ENCODE measurements at places on chromosomes 16 and 17. TPM values are rescaled to one million over a fixed set of nuclear protein-coding genes. Genes with fewer than 3 reads are reported as not detected.

DNA sequence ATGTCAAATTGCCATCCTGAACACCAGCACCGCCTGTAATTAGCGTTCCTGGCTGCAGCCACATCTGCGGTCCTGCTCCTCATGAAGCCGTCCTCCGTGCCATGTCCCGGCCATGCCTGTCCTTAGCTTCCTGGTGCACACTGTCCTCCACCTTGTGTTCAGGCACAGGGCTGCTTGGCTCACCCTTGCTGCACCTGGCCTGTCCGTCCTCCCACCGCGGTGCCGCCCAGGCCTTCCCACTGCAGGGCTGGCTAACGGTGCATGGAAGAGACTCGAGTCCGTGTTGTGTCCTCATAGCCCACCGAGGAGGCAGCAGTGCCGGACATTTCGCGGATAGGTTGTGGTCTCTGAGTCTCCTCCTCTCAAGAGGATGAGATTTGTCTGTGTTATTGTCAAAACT lies 20.4 kb downstream of the DUSP14 start:
- H3K27ac ChIP-seq = no peak overlapping the region
- H3K4me3 ChIP-seq = no peak overlapping the region
- peaks cover 22% of the 10 kb centered on the region for H3K36me3 ChIP-seq
- no peaks in the 10 kb centered on the region for H3K4me1 ChIP-seq
- no peaks in the 10 kb centered on the region for H3K27me3 ChIP-seq

GRCh38 chr17:74759941-74760340 lies 11.5 kb downstream of the NHERF1 start:
- DNase-seq = no peak
- H3K36me3 ChIP-seq = no peaks in the 10 kb centered on the region
- H3K4me1 ChIP-seq = peaks cover 70% of the 10 kb centered on the region
- no peaks in the 10 kb centered on the region for H3K27me3 ChIP-seq
- no peak overlapping the region for H3K4me3 ChIP-seq

- H3K4me1 ChIP-seq = no peaks in the 10 kb centered on the region
- no peak for DNase-seq
- H3K27me3 ChIP-seq = no peaks in the 10 kb centered on the region
- H3K36me3 ChIP-seq = no peaks in the 10 kb centered on the region
- no peak overlapping the region for H3K27ac ChIP-seq
- no peak overlapping the region for H3K4me3 ChIP-seq
Measured at GRCh38 chr16:55585631-55586030, 19.1 kb downstream of the CAPNS2 start.

DNA sequence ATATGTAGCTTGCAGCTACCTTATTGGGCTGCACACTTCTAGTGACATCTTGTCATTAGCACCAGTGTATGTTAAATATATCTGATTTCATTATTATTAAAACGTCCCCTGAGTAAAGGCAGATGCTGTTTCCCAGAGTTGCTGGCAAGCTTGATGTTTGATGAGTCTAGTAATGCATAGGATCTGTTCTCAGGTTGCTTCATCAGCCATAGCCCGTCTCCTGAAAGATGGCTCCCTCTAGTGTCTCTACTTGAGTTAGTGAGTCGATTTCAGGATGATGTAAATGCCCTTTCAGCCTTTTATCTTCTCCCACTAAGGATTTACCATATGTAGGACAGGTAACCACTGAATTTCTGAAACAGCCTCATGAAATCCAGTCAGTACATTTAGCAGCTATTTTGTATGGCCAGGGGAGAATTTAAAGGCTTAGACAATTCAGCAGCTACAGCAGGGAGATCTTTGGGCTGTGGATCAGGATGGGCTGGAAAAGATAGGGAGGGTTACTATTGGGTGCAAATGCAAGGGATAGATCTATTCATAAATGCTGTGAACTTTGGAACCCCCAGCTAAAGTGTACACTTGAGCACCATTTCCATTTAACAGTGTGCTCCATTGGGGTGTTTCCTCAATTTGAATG lies 376.3 kb downstream of the CNTNAP4 start:
- H3K27me3 ChIP-seq = no peaks in the 10 kb centered on the region
- H3K27ac ChIP-seq = no peak overlapping the region
- DNase-seq = no peak
- no peaks in the 10 kb centered on the region for H3K4me1 ChIP-seq
- no peak overlapping the region for H3K4me3 ChIP-seq

DNA sequence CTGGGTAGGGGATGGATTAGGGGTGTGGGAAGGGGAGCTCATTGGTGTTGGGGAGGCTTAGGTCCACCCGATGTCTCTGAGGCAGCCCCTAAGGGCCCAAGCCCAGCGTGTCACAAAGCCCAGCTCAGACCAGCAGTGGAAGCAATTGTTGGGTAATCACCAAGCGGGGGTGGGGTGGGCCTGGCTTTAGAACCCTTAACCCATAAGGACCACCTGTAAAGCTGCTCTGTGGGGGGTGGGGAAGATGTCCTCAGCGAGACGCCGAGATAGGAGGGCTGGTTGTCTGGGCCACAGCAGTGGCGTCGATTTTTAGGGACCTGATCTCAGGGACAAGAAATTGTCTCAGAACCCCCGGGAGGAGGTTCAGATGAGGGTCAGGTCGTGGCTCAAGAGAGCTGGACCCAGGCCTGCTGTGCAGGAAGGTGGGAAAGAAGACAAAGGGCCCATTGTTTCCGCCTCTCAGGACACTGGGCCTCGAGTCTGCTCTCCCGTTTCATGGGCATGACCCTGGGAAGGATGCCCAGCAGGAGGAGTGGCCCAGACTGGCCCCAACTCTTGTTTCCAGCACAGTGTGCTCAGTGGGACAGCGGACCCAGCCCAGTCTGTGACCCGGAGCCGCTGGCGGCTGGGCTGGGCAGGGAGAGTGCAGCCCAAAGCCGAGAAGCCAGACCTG lies 15.9 kb downstream of the ST6GALNAC2 start:
- H3K27me3 ChIP-seq = no peaks in the 10 kb centered on the region
- H3K36me3 ChIP-seq = peaks cover 10% of the 10 kb centered on the region
- no peak for DNase-seq
- H3K4me1 ChIP-seq = peaks cover 21% of the 10 kb centered on the region
- H3K4me3 ChIP-seq = no peak overlapping the region

GRCh38 chr17:20133517-20133916 lies 124.4 kb downstream of the SPECC1 start:
- no peaks in the 10 kb centered on the region for H3K36me3 ChIP-seq
- DNase-seq = no peak
- no peak overlapping the region for H3K27ac ChIP-seq
- H3K27me3 ChIP-seq = no peaks in the 10 kb centered on the region

GRCh38 chr17:81849457-81849856 lies 10.9 kb downstream of the P4HB start:
- H3K27me3 ChIP-seq = no peaks in the 10 kb centered on the region
- H3K36me3 ChIP-seq = peaks cover 50% of the 10 kb centered on the region
- H3K4me1 ChIP-seq = no peaks in the 10 kb centered on the region
- no peak for DNase-seq

DNA sequence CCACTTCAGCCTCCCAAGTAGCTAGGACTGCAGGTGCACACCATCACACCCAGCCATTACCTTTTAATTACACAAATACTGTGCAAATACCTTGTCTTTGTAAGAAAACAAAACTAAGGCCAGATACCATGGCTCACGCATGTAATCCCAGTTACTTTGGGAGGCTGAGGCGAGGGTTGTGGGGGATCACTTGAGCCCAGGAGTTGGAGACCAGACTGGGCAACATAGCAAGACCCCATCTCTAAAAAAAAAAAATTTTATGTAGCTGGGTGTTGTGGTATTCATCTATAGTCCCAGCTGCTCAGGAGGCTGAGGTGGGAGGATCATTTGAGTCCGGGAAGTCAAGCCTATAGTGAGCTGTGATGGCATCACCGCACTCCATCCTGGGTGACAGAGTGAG lies 151.6 kb downstream of the CLEC16A start:
- H3K27ac ChIP-seq = no peak overlapping the region
- H3K4me1 ChIP-seq = no peaks in the 10 kb centered on the region

GRCh38 chr17:72343911-72344310 lies 223.1 kb downstream of the SOX9 start:
- H3K27ac ChIP-seq = no peak overlapping the region
- no peaks in the 10 kb centered on the region for H3K36me3 ChIP-seq
- no peaks in the 10 kb centered on the region for H3K4me1 ChIP-seq
- H3K4me3 ChIP-seq = no peak overlapping the region
- DNase-seq = no peak
- H3K27me3 ChIP-seq = no peaks in the 10 kb centered on the region

DNA sequence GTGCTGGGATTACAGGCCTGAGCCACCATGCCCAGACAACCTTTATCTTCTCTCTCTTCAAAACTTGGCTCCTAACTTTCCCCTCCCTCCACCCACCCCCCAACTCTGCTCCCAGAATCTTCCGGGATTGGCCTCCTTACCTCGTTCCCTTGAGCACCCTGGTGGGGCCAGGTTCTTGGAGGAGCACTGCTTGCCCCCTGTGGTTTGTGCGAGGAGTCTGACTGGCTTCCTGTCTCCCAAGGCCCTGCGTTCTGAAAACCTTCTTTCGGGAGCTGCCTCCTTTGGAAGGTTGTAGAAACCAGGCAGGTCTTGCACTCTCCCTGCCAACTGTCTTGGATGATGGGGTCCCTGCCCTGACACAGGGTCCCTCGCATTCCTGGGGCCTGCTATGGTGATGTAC lies 19.8 kb downstream of the PLXDC1 start:
- no peak for DNase-seq
- no peak overlapping the region for H3K4me3 ChIP-seq
- no peaks in the 10 kb centered on the region for H3K36me3 ChIP-seq
- no peak overlapping the region for H3K27ac ChIP-seq
- no peaks in the 10 kb centered on the region for H3K27me3 ChIP-seq

DNA sequence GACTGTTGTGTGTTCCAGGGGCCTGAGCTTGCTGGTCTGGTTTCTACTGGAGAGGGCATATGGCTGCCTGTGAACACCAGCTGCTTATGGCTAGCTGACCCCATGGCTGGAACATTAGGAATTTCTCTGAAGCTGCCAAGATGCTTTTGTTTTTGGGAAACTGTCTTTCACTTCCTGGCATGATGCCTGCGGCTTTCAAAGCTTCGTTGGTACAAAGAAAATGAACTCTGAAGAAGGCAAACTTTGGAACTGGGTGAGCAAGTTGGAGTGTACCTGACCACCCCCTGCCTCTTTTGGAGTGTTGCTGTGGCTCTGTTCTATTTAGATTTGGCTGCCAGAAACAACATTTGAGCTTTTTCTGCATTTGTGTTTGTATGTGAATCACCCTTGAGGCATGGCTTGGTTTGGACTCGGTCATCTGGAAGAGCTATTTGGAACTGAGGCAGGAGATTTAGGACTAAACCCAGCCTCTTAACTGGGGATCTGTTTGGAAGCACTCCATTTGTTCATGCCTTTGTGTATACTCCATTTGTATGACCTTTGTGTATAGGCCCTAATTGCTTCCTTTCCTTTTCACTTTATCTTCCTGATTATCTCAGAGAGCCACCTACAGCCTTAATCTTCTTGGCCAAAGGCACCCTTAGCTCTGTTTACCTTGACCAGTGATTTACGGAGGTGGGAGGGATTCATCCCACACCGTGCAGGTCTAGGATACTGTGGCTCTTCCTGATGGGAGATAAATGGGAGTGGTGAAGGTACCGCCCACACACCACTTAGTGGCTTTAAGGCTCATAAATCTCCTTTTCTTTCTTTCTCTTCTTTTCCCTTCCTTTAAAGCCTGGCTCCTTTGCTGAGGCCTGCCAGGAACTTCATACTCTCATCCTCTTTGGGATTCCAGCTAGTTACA lies 7.3 kb upstream of the CPHXL start:
- H3K4me1 ChIP-seq = no peaks in the 10 kb centered on the region
- no peaks in the 10 kb centered on the region for H3K36me3 ChIP-seq
- H3K27ac ChIP-seq = no peak overlapping the region
- no peak for DNase-seq

GRCh38 chr17:61388561-61389356 lies 10.9 kb upstream of the TBX2 start:
- DNase-seq = no peak
- H3K36me3 ChIP-seq = no peaks in the 10 kb centered on the region
- H3K27me3 ChIP-seq = no peaks in the 10 kb centered on the region
- H3K4me3 ChIP-seq = no peak overlapping the region
- no peak overlapping the region for H3K27ac ChIP-seq

Gene TBC1D26
- total RNA-seq = 0.71 TPM

Gene SLC25A11
- 55.9 TPM for total RNA-seq

Gene APOBR
- not detected for total RNA-seq

Gene KCNH6
- total RNA-seq = 1.8 TPM

Gene UBE2G1
- total RNA-seq = 168 TPM

Gene TBX2
- total RNA-seq = not detected

Measured in H1 (cell line).